ENCODE measurements at places on chromosomes 11 and 22.

GRCh38 chr11:123174196-123175183, 20.6 kb downstream of the CLMP start:
- DNase-seq: peak; percentile 79

DNA sequence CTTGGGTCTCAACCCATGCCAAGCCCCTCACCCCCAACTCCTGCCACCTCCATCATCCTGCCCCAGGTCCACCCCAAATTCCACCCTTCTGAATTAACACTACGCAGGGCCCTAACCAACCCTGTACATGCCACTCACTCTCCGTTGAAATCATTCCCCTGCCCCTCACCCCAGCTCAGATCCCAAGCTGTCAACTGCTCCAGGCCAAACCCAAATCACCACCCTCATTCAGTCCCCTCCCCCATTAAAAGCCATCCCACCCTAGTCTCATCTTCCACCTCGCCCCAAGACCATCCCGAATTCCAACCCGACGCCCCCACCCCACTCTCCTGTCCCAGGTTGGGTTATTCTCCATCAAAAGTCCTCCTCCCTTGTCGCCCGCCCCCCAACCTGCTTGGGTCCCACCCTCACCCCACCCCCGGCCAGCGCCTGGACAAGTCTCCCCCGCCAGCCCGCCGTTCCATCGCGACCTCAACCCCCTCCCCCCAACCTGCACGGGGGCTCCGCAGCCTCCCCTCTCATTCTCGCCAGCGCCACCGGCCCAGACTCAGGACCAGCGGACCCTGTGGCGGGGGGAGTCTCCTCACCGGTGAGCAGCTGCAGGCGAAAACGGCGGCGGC, 466 bp downstream of the FAM168A start:
- no peak for DNase-seq

- DNase-seq: peak; percentile 92
These were observed 15.6 kb upstream of the UCP3 start for GRCh38 chr11:74024261-74025029.

DNA sequence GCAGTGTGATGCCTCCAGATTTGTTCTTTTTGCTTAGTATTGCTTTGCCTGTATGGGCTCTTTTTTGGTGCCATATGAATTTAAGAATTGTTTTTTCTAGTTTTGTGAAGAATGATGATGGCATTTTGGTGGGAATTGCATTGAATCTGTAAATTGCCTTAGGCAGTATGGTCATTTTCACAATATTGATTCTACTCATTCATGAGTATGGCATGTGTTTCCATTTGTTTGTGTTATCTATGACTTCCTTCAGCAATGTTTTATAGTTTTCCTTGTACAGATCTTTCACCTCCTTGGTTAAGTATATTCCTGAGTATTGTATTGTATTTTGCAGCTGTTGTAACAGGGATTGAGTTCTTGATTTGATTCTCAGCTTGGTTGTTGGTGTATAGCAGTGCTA, 18.3 kb upstream of the ZBED5 start:
- no peak for DNase-seq

DNA sequence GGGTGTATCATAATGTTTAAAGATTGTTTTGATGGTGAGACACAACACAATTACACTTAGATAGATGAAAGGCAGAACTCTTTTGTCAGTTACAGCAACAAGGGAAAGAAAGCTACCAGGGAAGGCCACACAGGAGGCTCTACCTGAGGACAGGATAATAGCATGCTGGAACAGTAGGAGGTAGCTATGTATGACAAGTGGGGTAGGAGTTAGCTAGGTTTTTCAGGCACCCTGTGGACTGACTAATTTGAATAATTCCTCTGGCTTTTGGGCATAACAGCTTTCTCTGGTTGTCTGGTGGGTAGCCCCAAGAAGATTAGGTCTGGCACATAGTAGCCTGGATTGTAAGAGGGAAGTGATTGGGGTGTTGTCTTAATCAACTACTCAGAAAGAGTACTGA, 475.4 kb upstream of the CHORDC1 start:
- DNase-seq: no peak
